ENCODE measurements at places on chromosomes 12 and 14. TPM values are rescaled to one million over a fixed set of nuclear protein-coding genes. Genes with fewer than 3 reads are reported as not detected.

The KERA gene
- 0.06 TPM for polyA plus RNA-seq

The REP15 gene
- polyA plus RNA-seq = 4.6 TPM

The STON2 gene
- 68.3 TPM for polyA plus RNA-seq

The DAO gene
- 1.2 TPM for polyA plus RNA-seq

The WNK1 gene
- polyA plus RNA-seq = 131 TPM

The LBHD2 gene
- not detected for polyA plus RNA-seq

The ANKLE2 gene
- 79.0 TPM for polyA plus RNA-seq

The LAG3 gene
- polyA plus RNA-seq = 1.1 TPM

The CATSPERB gene
- polyA plus RNA-seq = 0.60 TPM

The SAMD15 gene
- 10.8 TPM for polyA plus RNA-seq
